ENCODE measurements at places on chromosomes 16 and 17.

DNA sequence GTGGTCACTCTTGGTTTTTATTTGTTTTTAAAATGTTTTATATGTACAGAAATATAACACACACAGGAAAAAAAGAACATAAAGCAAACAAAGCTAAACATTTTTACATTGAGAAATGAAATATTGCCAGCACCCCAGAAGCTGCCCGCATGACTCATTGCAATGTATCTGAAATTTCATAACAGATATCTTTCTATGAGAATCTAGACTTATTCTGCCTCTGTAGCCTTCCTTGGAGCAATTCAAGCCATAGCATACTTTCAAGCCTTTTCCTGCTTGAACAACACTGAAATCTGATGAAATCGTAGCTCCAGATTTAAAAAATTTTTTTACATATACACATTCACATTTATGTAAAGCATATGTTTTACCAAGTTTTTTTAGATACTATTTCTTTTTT is 86.9 kb downstream of the RBBP6 start:
- DNase-seq: no peak

GRCh38 chr16:27999687-28000086 is 63.8 kb downstream of the GSG1L start:
- DNase-seq: no peak

DNA sequence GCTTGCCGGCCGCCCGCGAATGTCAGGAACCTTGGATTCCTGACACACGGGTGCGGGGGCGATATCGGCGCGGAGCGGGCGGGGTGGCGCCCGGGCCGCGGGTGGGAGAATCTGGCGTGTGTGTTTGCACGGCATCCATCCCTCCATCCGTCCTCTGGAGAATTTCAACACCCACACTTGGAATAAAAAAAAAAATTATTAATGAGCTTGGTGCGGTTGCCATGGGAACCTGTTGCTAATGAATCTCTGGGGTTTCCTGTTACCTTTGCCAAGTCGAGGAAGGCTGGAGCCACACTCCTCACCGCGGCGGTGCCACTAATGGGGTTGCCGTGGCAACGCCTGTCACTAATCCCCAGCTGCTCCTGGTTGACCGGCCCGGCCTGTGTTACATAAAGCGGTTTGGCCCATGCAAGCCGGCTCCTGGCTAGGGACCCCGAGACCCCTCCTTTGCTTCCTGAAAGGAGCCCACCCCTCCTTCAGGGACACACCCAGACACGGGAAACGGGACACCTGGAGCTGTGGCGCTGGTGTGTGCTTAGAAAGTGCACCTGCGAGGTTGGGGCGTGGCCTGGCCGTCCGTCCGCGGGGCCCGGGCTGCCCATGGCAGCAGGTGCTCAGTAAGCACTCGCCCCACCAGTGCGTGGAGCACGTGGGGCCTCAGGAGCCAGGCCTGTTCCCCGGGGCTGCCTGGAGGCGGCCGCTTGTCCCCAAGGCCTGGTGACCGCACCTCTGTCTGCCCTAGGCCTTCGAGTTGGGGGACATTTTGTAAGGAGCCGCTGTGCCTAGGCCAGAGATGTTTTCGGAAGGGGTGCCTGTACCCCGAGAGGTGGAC is 14.6 kb downstream of the CACNA1H start:
- peak; percentile 50 for DNase-seq

GRCh38 chr17:606508-607250 is 108.0 kb downstream of the VPS53 start:
- DNase-seq: no peak

DNA sequence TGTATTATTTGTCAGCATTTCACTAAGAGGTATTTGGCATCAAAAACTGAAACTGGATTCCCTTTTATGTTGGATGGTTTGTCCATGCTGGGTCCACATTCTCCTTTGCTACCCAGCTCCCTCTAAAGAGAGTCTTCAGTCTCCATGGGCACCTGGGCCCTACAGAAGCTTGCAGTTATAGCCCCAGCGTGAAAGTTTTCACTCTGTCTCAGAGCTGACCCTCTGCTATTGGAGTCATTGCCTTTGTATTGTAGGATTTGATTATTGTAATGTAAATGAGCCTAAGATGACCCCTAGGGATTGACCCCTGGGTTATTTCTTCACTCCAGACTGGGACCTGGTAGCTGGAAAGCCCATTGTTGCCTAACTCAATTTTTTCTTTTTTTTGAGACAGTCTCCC is 1026.5 kb upstream of the EEF2KMT start:
- DNase-seq: no peak

DNA sequence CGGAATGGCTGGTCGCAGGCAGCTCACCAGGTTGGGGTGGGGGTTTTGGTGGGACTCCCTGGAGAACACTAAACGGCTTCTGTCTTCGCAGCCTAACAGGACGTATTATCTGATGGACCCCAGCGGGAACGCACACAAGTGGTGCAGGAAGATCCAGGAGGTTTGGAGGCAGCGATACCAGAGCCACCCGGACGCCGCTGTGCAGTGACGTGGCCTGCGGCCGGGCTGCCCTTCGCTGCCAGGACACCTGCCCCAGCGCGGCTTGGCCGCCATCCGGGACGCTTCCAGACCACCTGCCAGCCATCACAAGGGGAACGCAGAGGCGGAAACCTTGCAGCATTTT is 59.7 kb downstream of the PDPK1 start:
- DNase-seq: no peak

DNA sequence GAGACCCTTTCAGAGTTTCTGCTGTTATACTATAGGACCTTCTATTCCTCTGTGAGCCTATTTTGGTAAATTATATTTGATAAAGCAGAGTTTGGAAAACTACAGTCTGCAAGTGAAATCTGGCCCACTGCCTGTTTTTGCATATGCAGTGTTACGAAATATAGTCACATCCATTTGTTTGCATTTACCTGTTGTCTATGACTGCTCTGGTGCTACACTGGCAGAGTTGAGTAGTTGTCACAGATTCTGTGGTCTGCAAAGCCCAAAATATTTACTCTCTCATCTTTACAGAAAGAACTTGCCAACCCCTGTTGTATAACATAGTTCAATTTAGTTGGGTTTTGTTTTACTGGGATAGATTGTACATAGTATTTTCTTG is 42.3 kb downstream of the TNRC6A start:
- no peak for DNase-seq

- DNase-seq: peak; percentile 52
Observed at GRCh38 chr17:57486882-57487301, 230.6 kb downstream of the MSI2 start.

- peak; percentile 60 for DNase-seq
Observed at GRCh38 chr17:47978324-47978723, 7.4 kb downstream of the CDK5RAP3 start.

DNA sequence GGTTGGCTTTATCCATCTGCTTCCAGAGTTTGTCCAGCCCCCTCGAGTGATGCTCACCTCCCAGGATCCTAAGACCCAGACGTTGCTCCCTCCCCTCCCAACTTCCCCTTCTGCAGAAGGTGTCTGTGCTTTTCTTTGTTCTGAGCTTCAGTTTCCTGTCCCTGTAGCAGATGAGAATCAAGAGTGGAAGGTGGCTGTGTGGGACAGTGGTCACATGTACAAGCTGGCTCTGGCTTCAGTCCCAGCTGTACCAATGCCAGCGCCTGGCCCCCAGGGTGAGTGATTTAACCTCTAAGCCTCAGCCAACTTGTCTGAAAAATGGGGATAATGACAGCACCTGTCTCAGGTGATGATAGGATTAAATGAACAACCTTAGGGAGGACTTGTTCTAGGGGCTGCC is 7.7 kb downstream of the PRR15L start:
- no peak for DNase-seq

DNA sequence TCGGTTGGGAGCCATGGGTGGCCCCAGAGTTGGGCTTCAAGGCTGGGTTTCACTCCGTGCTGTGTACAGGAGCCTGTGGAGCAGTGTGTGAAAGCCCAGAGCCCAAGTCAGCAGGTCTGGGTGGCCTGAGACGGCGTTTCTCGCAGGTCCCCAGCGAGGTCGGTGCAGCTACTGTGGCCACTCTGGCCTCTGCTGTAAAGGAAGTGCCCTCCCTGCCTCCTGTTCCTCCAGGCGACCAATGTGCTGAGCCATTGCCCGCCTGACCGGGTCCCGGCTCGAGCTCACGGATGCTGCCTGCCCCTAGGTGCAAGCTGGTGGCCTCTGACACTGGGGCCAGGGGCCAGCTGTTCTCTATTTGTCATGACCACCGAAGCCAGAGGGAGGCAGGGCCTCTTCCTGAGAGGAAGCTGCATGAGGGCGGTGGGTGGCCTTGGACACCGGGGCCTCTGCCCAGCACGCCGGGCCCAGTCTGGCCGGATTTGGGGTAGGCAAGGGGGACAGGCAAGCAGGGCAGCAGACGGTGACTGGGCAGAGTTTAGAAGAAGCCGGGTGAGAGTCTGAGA is 170.9 kb downstream of the IRF8 start:
- no peak for DNase-seq

DNA sequence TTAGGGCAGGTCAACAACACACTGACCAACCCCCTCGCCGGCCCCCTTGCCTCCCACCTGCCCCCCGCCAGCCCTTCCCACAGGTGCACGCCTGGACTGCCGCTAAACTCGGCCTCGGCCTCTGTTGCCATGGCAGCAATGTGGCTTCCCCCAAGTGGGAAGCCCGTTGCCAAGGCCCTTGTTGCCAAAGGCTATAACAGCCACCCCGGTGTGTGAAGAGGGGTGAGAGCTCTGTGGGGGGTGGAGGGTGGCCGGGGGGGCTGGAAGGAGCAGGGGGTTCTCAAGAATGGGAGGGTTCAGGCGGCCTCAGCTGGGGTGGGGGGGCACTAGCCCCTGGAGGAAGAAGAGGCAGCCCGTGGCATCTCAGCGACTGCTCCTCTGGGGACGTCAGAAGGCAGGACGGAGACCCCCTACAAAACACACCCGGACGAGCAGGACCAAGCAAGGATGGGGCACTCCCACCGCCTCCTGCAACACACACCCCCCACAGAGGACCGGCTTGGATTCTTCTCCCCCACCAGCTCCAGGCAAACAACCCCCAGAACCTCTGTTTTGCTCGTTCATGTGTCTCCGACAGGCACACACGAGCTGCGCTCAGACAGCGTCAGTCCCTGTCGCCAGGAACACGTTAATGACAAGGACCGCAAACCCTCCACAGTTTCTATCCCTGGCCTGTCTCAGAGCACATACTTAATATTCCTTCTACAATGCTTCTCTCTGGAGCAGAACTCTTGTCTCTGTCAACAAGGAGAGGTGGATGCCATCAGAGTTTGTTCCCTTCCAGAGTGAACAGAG is 55.7 kb downstream of the ABR start:
- no peak for DNase-seq

DNA sequence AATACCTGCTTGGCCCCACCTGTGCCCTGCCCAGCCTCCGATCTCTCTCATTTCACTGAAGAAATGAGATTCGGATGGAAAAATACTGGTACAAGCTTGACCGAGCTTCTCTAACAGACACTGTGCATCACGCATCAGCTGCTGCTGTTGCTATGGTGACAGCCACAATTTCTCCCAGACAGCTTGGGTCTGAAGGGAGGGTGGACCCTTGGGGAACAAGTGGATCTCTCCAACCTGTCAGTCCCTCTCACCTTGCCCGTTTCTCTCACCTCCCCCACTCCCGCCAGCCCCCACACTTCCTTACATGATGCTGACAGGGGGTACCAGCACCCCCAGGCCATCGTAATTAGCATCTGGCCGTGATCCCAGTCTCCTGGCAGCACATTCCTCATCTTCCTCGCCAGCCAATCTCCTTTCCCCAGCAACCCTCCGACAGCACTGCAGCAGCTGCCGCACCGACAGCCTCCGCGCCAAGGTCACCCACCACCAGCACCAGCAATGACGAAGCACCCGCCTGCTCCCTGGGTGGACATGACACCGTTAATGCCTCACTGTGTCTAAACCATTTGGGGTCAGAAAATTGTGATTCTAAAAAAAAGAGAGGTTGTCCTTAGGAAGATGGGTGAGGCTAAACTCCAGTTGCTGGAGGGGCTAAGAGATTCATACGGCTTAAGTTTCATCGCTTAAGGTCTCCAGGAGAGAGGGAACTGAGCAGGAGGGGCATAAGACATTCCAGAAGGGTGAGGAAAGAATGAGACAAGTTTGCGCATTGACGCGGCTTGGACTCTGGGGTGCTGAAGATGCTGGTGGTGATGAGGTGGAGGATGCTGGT is 58.6 kb upstream of the TNRC6A start:
- peak; percentile 72 for DNase-seq

DNA sequence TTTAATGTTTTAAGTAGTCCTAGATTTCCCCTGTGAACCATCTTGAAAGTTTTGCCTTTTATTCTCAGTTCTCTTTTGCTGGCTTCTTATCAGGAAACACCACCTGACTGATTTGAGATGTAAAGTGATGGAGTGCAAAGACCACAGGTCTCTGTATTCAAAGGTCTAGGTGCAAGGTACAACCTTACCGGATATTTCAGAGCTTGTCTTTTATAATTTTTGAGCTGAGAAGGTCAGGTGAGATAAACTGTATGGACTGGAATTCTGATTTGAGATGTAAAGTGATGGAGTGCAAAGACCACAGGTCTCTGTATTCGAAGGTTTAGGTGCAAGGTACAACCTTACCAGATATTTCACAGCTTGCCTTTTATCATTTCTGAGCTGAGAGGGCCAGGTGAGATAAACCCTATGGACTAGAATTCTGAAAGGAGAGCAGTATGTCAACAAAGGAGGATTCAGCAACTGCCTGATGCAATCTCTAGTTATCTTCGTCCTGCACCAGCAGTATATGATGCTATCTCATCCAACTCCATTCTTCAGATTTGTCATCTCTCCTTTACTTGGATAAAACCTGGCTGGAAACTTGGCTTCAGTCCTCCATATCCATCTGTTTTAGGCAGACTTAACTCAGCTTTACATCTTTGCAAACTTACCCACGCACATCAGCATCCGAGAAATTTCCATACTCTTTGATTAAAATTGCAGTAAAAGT is 64.3 kb downstream of the CENPV start:
- no peak for DNase-seq

- DNase-seq: no peak
Observed at GRCh38 chr16:49608098-49608497, 234.5 kb downstream of the C16orf78 start.

DNA sequence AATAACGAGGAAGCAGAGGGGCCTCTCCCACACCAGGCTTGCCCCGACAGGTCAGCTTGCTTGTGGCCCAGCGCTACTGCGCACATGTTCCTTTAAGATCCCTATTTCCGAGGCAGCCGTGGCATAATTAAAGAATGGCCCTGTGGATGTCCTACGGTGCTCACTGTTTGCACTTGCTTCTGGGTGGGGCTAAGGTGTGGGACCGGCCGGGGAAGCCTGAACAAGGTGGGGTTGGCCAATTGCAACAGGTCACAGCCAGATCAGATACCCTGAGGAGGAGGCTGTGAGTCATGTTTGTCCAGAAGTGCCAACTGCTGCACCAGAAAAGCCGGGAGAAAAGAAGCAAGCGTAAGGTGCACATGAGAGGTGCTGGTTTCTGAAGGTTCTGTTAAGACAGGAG is 158.5 kb upstream of the CACNG5 start:
- no peak for DNase-seq

- no peak for DNase-seq
Observed at GRCh38 chr17:7120123-7120522, 5.5 kb upstream of the ASGR2 start.

DNA sequence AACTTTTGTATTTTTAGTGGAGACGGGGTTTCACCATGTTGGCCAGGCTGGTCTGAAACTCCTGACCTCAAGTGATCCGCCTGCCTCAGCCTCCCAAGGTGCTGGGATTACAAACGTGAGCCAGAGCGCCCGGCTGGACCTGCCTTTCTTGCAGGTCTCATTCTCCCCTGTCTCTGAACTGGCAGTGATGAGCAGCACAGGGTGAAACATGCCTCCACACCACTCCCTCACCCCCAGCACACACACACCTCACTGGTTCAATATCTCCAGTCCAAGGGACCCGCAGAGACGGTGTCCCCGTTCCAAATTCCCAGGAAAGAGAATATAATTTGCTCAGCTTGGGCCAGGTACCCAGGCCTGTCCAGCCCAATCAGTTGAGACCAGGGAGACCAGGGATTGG is 23.3 kb downstream of the SLC5A11 start:
- no peak for DNase-seq

- no peak for DNase-seq
Observed at GRCh38 chr17:47791025-47791424, 30.6 kb downstream of the OSBPL7 start.

Data from midbrain (tissue), 1 donor.